ENCODE measurements at places on chromosomes 7 and 10. TPM values are rescaled to one million over a fixed set of nuclear protein-coding genes. Genes with fewer than 3 reads are reported as not detected.

DNA sequence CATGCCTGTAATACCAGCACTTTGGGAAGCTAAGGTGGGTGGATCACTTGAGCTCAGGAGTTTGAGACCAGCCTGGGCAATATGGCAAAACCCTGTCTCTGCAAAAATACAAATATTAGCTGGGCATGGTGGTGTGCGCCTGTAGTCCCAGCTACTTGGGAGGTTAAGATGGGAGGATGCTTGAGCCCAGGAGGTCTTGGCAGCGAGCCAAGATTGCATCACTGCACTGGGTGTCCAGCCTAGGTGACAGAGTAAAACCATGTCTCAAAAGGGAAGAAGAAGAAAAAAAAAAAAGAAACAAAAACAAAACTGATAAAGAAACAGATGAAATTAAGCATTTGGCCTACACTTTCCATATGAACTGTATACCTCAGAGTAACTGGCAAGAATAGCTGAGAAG lies 319.2 kb downstream of the PARD3 start:
- DNase-seq = no peak

GRCh38 chr10:63107943-63108437 lies 25.1 kb upstream of the NRBF2 start:
- no peak for DNase-seq

DNA sequence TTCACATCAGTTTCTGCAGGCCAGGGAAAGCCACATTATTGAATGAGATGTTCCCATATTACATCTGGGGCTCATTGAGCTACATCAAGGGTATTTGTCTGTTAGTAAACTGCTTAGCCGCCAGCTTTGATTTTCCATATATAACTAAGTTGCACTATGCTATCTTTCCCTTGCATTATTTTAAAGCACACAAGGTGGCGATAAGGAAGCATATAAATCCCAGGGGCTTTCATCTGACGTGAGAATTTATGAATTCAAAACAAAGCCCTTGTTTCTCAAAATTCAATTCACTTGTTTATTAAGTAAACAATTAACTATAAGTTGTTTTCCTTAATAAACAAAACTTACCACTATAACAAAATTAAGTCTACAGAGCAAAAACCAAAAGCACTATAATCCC lies 334.1 kb upstream of the TPK1 start:
- DNase-seq = no peak

- peak; percentile 30 for DNase-seq
These were observed 745 bp upstream of the ORAI2 start for GRCh38 chr7:102432442-102433218.

GRCh38 chr10:77648472-77648871 lies 10.9 kb upstream of the KCNMA1 start:
- no peak for DNase-seq

GRCh38 chr7:105662998-105663397 lies 81.7 kb upstream of the EFCAB10 start:
- no peak for DNase-seq

GRCh38 chr7:141014125-141014523 lies 628 bp downstream of the MRPS33 start:
- DNase-seq = peak; percentile 21

GRCh38 chr10:17176091-17176490 lies 25.4 kb downstream of the TRDMT1 start:
- no peak for DNase-seq

GRCh38 chr7:66052447-66052846 lies 23.2 kb upstream of the ASL start:
- DNase-seq = no peak

DNA sequence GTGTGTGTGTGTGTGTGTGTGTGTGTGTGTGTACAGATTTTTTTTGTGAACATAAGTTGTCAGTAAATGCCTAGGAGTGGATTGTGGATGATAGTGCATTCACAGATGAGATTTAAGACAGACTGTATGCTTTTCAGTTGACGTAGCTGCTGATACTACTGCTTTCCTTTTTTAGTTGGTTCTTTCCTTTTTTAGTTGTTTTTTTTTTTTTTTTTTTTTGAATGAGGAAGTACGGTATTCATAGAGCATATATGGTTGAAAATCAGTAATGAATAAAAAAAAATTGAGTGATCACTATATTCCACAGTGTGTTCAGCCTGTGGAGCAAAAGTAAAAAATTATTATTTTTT lies 80.5 kb downstream of the RBM33 start:
- no peak for DNase-seq

- DNase-seq = no peak
These were observed 17.0 kb downstream of the STAM start for GRCh38 chr10:17660921-17661320.

GRCh38 chr10:103276896-103277712 lies at the start of gene INA:
INA (plus strand) TSS chr10:103277138; CDS start chr10:103277212, 74 bp downstream.
- no peak for DNase-seq

The MYO1G gene
- total RNA-seq = 44.4 TPM

The NANOS1 gene
- total RNA-seq = 0.55 TPM

The OR2A7 gene
- total RNA-seq = 5.9 TPM

The STAG3 gene
- total RNA-seq = 12.0 TPM

The GSTO2 gene
- 1.5 TPM for total RNA-seq

The LIPN gene
- not detected for total RNA-seq

The BPGM gene
- total RNA-seq = 25.1 TPM
